Peyer's patch (tissue), 4 donors: ENCODE measurements at places on chromosomes 4 and X. TPM values are rescaled to one million over a fixed set of nuclear protein-coding genes. Genes with fewer than 3 reads are reported as not detected.
A peak's percentile ranks its signal among the peaks of the same experiment; 100 is the strongest.

GRCh38 chrX:122813876-122814275 is 370.2 kb upstream of the GRIA3 start:
- DNase-seq: no peak
- H3K36me3 ChIP-seq: no peaks in the 10 kb centered on the region
- no peak overlapping the region for H3K4me3 ChIP-seq

Gene RHOXF2B
- not detected for total RNA-seq

Gene CHST7
- 3.3 TPM for total RNA-seq

DNA sequence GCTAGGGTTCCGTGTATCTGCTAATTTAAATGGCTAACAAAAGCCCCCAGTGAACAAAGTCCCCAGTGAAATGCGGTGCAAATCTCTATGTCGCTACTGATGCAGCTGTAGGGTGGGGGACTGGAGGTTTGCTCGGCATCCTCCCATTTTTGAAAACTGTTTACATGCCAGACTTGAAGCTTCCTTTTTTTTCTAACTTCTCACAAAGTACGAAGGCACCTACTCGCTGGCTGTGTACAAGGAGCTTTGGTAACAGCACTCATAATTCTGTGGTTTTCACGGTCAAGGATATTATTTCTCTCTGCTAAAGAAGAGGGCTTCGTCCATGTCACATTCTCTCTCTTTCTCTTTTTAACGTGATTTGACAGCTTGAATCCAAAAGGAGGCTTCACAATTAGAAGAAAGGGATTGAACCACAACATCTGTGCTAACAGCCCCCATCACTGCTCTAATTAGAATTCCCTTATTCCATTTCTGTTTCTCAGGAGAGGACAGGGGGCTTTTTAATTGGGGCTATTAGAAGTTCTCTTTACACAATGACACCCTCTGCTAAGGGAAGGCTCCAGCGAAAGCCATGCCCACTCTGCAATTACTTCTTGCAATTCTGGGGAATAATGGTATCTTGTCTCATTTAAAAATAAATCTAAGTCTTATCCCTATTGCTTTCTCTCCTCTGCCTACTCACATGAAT is 46.7 kb downstream of the TMEM156 start:
- H3K27ac ChIP-seq: peak overlapping the region; percentile 65
- peak; percentile 27 for DNase-seq
- H3K4me1 ChIP-seq: no peaks in the 10 kb centered on the region

Gene LUZP4
- total RNA-seq: not detected

Gene VCX3B
- total RNA-seq: not detected

DNA sequence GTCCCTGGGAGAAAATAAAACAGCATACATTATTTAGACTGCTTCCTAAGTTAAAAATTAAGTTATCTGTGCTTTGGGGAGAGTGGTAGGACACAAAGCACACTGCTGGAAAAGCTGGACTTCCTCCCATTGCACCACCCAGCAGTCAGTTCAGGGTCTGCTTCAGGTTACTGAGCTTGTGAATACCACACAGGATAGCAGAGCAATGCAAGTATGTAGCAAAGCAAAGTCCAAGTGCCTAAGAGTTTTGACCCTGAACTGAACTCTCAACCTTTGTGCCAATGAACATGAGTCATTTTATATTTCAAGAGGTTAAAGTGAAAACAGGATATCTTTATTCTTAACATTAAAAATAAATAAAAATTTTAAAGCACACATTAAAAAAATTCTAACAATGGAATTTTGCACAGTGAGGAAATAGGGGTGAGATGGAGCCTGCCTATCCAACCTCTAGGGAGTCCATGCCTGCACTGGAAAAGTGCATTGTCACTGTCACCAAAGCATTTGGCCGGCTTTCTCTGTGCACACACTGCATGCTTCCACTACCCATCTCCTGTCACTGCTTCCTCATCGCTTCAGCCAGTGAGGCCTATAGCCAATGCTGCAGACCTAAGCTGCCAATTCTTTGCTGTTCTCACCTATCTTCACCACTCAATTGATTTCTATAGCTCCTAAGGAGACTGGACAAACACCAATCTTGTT is 50.9 kb downstream of the ABCG2 start:
- H3K4me3 ChIP-seq: no peak overlapping the region
- H3K36me3 ChIP-seq: no peaks in the 10 kb centered on the region
- peak; percentile 61 for DNase-seq
- H3K4me1 ChIP-seq: no peaks in the 10 kb centered on the region
- H3K27ac ChIP-seq: peak overlapping the region; percentile 70

GRCh38 chrX:12434493-12434892 is 296.2 kb downstream of the FRMPD4 start:
- no peaks in the 10 kb centered on the region for H3K27me3 ChIP-seq
- no peak overlapping the region for H3K27ac ChIP-seq
- H3K36me3 ChIP-seq: no peaks in the 10 kb centered on the region
- no peaks in the 10 kb centered on the region for H3K4me1 ChIP-seq
- no peak overlapping the region for H3K4me3 ChIP-seq

GRCh38 chrX:79065696-79066095 is 78.8 kb upstream of the GPR174 start:
- H3K27ac ChIP-seq: no peak overlapping the region
- no peaks in the 10 kb centered on the region for H3K27me3 ChIP-seq
- H3K4me3 ChIP-seq: no peak overlapping the region
- no peaks in the 10 kb centered on the region for H3K4me1 ChIP-seq

DNA sequence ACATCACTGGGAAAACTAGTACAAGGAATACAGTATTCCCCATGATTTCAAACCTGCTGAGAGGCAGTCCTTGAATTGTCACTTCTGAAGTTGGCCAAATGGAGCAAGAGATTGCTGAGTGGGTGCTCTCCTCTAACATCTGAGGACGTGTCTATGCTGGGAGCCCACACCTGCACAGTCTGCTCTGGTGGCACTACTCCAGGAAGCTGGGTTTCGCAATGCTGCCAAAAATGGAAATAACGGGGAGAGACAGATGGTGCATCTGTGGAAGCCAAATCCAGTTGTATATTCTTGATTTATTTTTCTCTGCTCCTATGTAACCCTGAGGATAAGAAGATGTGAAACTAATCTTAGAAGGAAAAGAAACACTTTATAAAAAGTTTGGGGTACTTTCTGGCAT is 240.1 kb upstream of the CTSO start:
- no peak overlapping the region for H3K4me3 ChIP-seq
- H3K27ac ChIP-seq: no peak overlapping the region
- no peaks in the 10 kb centered on the region for H3K27me3 ChIP-seq
- H3K36me3 ChIP-seq: no peaks in the 10 kb centered on the region
- no peak for DNase-seq
- H3K4me1 ChIP-seq: no peaks in the 10 kb centered on the region

Gene MAB21L2
- total RNA-seq: 3.9 TPM

GRCh38 chrX:72247206-72247942 is 8.5 kb upstream of the ERCC6L start:
- H3K36me3 ChIP-seq: no peaks in the 10 kb centered on the region
- H3K4me1 ChIP-seq: no peaks in the 10 kb centered on the region
- DNase-seq: no peak
- no peak overlapping the region for H3K4me3 ChIP-seq
- no peak overlapping the region for H3K27ac ChIP-seq
- H3K27me3 ChIP-seq: no peaks in the 10 kb centered on the region

DNA sequence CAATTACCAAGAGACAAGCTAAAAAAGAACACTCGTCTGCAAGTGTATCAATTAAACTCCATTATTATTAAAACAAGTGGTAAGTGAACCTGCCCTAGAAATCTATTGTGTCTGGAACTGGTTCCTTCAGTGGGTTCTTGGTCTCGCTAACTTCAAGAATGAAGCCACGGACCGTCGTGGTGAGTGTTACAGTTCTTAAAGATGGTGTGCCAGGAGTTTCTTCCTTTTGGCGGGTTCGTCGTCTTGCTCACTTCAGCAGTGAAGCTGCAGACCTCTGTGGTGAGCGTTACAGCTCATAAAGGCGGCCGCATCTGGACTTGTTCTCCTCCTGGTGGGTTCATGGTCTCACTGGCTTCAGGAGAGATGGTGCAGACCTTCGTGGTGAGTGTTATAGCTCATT is 231.8 kb downstream of the GRID2 start:
- no peaks in the 10 kb centered on the region for H3K36me3 ChIP-seq
- no peak overlapping the region for H3K4me3 ChIP-seq
- no peak for DNase-seq
